ENCODE measurements at places on chromosomes 3 and 15. TPM values are rescaled to one million over a fixed set of nuclear protein-coding genes. Genes with fewer than 3 reads are reported as not detected.

REC114 gene
- polyA plus RNA-seq, result not detected

FAM3D gene
- polyA plus RNA-seq, result not detected

DNA sequence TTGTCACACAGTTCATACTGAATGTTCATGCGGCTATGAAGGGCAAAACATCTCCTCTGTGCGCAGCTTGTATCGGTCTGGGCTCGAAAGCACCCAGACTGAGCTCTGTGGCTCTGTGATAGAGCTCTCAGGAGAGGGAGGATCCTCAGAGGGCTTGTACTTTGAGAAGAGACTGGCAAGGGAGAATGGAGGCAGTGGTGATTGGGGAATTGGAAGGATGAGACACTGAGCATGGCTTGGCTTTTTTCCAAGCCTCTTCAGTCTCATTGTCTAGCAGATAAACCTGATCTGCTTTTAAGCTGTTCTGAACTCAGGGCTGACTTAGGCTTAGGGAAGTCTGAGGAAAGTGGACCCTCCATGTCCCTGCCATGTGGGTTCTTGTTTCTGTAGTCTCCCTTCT lies 43.0 kb downstream of the RAD54L2 start:
- no peak for DNase-seq

- DNase-seq, result no peak
Observed at GRCh38 chr15:79161837-79162508, 71.4 kb upstream of the RASGRF1 start.

GRCh38 chr3:176953106-176954060 lies 243.9 kb downstream of the TBL1XR1 start:
- no peak for DNase-seq

DNA sequence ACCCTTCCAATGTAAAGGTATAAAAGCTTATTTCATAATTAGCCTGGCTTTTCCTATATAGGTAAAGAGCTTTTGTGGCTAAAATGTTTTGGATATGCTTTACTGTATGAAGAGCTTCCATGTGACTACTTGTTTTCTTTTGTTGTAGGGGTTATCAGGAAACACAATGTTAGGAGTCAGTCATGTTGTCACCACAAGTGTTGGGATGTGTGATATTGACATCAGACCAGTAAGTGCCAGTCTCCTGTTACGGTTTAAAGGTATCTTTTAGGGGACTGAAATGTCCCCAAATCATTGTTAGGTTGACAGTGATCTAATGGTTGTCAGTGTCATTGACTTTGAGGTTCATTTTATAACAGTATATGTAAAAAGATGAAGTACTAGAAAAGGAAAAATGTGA lies 18.3 kb downstream of the ACTL6A start:
- DNase-seq, result no peak

DNA sequence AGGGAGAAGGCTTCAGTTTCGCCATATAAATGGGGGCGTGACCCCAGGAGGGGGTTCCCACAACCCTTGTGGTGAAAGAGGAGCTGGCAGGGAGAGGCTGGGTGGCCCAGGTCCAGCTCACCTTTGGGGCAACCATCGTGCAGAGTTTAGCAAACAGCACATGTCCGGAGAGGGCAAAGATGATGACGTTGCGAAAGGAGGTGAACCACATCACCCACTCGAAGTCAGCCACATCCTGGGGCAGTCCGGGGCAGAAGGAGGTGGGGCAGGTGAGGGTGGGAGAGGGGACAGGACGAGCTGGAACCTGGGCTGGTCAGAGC lies 3.7 kb downstream of the HHATL start:
- DNase-seq, result no peak

DNA sequence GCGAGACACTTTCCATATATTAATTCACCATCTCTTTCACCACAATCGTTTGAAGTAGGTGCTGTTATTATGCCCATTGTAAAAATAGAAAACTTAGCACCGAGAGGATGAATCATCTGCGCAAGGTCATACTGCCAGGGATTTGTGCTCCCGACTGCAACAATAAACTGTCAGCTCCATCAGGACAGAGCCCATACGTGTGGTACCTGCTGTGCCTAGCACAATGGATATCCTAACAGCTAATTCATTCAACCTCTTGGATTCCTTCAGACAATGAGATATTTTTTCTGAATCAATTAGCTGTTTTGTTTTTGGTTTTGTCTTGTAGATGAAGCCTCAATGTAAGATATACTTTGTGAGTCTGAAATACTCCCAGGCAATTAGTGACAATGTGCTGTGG lies 32.3 kb upstream of the PROK2 start:
- no peak for DNase-seq

SPTSSB gene
- 0.59 TPM for polyA plus RNA-seq

NRROS gene
- polyA plus RNA-seq, result 5.1 TPM

DNA sequence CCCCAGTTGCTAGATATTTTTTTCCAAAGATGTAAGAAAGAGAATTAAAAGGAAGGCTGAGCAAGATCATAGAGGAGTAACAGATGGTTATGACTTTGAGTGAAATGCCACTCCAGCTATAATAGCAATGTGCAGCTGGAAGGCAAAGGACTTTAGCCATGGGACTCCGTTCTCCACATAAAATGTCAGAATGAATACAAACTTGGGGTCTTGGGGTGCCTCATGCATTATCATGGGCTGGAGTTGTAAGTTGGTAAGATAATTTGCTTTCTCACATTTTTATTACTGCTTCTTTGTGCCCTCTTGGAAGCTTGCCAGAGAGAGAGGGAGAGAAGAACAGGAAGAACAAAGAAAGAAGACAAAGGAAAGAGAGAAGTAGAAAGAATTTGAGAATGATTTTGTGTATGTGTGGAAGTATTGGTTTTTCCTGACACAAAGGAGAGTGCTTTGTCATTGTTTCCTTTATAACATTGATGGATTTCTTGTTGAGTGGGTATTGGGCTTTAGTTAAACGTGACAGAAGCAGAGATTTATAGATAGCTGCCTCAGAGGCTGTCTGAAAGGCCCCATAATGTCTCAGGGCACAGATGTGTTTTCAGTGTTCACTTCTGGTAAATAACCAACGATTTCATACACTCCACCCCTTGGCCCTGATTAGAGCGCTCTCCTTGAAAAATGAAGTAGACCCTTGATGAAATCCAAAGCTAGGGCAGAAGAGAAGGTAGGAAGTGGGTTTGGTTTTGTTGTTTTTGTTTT lies 715.3 kb downstream of the NR2F2 start:
- no peak for DNase-seq

GRCh38 chr3:43616034-43616433 lies 5.8 kb downstream of the ANO10 start:
- DNase-seq, result no peak

TMEM45A gene
- polyA plus RNA-seq, result 14.4 TPM

GRCh38 chr3:23648326-23648995 lies 157.3 kb upstream of the UBE2E1 start:
- DNase-seq, result no peak

DNA sequence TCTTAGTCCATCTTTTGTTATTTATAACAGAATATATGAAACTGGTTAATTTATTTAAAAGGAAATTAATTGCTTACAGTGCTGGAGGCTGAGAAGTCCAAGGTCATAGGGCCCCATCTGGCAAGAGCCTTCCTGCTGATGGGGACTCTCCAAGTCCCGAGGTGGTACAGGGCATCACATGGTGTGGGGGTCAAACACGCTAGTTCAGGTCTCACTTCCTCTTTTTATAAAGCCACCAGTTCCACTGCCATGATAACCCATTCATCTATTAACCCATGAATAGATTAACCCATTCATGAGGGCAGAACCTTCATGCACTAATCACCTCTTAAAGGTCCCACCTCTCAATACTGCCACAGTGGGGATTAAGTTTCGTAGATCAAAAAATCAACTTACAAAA lies 659.3 kb downstream of the NAALADL2 start:
- DNase-seq, result no peak

DNA sequence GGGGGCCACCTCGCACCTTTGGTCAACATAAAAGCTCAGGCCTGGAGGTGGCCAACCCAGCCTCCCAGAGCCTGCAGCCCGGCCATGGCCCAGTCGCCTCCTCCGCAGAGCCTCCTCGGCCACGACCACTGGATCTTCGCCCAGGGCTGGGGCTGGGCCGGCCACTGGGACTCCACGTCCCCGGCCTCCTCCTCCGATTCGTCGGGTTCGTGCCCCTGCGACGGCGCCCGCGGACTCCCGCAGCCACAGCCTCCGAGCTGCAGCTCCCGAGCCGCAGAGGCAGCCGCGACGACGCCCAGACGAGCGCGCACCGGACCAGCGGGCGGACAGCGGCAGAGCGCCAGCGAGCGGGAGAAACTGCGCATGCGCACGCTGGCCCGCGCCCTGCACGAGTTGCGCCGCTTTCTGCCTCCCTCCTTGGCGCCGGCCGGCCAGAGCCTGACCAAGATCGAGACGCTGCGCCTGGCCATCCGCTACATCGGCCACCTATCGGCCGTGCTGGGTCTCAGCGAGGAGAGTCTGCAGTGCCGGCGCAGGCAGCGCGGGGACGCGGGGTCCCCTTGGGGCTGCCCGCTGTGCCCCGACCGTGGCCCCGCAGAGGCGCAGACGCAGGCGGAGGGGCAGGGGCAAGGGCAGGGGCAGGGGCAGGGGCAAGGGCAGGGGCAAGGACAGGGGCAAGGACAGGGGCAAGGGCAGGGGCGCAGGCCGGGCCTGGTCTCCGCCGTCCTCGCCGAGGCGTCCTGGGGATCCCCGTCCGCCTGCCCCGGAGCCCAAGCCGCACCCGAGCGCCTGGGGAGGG lies at the start of gene MESP2:
Gene MESP2 (plus strand): TSS at position 59 of the 799 bp plus-strand sequence. CDS start 26 bp downstream, at position 85.
- DNase-seq, result peak; percentile 65

PLA2G4E gene
- polyA plus RNA-seq, result 2.0 TPM

ST3GAL6 gene
- polyA plus RNA-seq, result 6.1 TPM

DNA sequence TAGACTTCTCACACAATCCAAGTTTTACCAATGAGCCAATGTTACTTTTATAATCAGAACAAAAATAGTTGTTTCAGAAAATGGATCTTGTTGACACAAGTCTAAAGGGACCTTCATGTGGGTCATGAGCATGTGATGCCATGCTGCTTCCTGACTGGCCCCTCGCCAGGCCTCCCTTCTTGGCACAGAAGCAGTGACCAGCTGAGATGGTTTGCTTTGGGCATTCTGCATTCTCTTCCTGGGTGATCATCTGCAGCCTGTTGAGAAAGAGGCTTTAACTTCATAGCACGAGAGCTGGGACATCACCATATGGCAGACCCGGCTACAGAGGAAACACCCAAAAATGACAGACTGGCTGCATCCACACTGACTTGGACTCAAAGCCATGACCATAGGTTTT lies 45.7 kb downstream of the TGM4 start:
- DNase-seq, result no peak

C3orf49 gene
- polyA plus RNA-seq, result 0.22 TPM

ICE2 gene
- polyA plus RNA-seq, result 37.5 TPM

NOX5 gene
- 0.24 TPM for polyA plus RNA-seq

- peak; percentile 47 for DNase-seq
Observed at GRCh38 chr3:186826976-186827857, 15.3 kb upstream of the ADIPOQ start.

DNA sequence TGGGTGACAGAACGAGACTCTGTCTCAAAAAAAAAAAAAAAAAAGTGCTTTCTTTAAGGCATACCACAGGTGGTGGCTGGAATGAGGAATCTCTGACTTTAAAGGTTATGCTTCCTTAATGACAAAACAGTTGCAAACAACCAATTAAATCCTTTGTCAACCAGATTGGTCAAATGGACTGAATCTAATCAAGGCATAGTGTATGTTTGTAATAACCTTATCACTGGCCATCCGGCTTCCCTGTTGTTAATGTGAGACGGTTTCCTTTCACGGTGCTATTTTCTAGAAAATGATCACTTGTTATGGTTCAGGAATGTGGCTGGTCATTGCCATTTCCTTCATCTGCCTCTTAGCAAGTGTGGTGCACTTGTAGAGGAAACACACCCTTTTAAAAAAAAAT lies 75.9 kb downstream of the FLNB start:
- no peak for DNase-seq

DNA sequence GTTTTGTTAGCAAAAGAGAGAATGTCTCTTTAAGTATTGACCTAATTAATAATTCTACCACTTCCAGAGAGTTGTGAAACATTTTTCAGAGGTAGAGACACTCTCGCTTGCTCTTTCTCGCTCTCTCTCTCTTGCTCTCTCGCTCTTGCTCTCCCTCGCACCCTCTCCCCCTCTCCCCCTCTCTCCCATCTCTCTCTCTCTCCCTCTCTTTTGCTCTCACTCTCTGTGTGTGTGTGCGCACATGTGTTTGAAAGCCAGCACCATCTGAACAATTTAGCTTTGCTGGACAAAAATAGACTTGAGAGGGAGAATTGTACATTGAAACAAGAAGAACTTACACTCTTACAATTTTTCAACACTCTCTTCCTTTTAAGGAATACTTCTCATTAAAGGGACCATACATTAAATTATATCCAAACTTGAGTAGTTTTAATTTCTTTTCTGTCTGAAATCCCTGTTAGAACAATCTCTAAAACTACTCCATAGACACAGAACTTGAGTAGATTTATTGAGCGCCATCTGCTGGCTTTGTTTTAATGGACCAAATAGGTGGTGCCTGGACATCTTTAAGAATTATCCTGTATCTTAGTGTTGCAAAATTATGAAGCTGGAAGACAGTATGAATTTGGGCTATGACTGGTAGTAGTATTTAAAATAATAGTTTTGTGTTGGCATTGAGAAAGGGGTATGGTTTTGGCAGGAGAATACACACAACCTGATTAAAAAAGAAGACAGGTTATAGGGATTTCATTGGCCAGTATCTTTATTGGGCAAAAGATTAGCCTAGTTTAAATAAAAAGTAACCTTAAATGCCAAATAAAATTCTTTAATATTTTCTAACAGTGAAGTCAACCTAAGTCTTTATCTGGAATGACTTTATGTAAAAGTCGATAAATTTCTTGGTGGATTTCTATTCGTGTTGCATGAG lies 124.6 kb downstream of the AKAP13 start:
- DNase-seq, result peak; percentile 58

FRMD5 gene
- 0.42 TPM for polyA plus RNA-seq

Data from forelimb muscle (tissue), 1 donor.